Substantia nigra (tissue), 51 donors: ENCODE measurements at places on chromosomes 11 and 22.

- no peak for DNase-seq
These were observed 111.2 kb downstream of the MRTFA start for GRCh38 chr22:40525250-40525884.

- DNase-seq = no peak
These were observed 84.4 kb downstream of the MRTFA start for GRCh38 chr22:40552070-40552469.

DNA sequence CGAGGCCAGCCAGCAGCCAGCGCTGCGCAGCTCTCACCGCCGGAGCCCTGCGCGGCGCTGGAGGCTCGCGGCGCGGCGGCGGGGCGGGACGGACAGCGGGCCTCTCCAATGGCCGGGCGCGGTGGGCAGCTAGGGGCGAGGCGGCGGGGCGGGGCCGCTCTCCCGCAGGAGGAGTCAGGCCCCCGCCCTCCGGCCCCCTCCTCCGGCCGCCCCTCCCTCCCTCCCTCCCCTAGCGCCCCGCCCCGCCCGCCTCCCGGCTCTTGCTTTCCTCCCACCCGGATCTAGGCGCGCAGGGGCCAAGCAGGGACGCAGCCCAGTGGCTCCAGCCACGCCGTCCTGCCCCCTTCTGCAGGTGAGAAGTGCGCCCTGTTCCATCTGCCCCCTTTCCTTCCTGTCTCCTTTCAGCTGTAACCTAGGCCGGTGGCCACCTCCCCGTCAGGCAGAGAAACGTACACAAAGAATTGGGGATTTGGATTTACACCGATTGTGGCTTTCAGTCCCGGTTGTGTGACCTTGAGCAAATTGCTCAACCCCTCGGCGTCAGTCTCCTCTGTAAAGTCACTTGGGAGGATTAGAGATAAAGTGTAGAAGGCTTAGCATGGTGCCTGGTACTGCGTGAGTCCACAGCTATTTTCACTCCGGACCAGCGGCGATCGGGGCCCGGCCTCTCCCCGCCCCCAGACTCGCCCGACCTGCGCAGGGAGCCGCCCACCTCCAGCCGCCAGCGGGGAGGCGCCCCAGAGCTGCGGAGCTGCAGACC lies at the start of gene FZD4:
Gene FZD4 (minus strand): TSS at position 35 of the 760 bp plus-strand sequence. CDS start 310 bp downstream, outside the sequence.
- peak; percentile 84 for DNase-seq

DNA sequence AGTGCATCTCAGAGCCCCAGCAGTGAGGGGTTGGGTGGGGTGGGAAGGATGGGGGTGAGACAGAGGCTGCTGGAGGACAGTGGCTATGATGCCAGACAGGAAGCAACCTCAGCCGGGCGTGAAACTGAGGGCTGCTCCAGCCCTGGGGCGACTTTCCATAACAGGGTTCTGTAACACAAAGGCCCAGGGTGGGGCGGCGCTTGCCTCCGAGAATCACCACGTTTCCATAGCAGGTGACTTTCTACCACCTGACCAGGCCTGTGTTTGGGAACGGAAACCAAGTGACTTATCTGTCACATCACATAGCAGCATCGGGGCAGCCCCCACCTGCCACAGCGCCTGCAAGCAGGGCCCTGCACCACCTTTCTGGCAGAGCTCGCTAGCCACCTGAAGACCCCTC lies 85.8 kb downstream of the TRMU start:
- no peak for DNase-seq

- no peak for DNase-seq
These were observed 27.8 kb downstream of the WEE1 start for GRCh38 chr11:9601037-9601875.

GRCh38 chr11:96019810-96020747 lies 96.2 kb upstream of the MTMR2 start:
- no peak for DNase-seq
